ENCODE measurements at places on chromosomes 4 and X.

- no peak for DNase-seq
Observed at GRCh38 chr4:148454835-148455234, 12.6 kb upstream of the NR3C2 start.

GRCh38 chrX:7223271-7223670 lies 75.3 kb upstream of the PUDP start:
- DNase-seq, result no peak

DNA sequence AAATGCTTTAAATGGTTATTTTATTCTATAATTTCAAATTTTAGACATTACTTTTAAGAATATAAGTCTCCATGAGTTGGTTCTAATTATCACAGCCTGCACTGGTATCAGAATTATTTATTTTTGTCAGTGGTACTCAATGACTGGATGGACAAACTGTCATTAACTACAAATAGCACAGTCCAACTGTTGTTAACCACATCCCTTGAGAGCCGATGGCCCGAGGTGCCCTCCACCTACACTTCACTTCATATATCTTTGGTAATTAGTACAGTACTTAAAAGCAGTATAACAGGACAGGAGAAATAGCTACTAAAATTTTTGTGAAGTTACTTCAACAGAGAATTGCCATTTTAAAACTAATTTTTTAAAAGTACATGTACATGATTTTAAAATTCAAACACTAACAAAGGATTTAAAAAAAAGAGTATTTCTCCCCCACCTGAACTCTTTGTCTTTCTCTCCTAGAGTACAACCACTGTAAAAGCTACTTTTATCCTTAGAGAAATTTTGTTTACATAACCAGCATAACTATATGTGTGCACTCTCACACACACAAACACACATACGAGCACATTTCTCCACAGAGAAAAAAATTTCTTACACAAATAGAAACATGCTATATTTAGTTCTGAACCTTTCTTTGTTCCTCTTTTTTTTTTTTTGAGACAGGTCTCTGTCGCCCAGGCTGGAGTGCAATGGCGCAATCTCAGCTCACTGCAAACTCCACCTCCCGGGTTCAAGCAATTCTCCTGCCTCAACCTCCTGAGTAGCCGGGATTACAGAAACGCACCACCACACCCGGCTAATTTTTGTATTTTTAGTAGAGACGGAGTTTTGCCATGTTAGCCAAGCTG lies 6.5 kb downstream of the TIFA start:
- DNase-seq, result no peak

DNA sequence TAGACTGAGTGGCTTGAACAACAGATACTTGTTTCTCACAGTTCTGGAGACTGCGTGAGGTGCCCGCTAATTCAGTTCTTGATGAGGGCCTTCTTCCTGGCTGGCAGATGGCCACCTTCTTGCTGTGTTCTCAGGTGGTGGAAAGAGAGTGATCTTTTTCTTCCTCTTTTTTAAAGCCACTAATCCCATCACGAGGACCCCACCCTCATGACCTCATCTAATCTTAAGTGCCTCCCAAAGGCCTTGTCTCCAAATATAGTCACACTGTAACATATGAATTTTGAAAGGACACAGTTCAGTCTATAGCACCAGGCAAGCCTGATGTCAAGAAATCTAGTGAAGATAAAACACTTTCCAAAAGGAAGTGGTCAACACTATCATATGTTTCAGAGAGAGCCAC lies 12.4 kb downstream of the VAMP7 start:
- DNase-seq, result no peak

DNA sequence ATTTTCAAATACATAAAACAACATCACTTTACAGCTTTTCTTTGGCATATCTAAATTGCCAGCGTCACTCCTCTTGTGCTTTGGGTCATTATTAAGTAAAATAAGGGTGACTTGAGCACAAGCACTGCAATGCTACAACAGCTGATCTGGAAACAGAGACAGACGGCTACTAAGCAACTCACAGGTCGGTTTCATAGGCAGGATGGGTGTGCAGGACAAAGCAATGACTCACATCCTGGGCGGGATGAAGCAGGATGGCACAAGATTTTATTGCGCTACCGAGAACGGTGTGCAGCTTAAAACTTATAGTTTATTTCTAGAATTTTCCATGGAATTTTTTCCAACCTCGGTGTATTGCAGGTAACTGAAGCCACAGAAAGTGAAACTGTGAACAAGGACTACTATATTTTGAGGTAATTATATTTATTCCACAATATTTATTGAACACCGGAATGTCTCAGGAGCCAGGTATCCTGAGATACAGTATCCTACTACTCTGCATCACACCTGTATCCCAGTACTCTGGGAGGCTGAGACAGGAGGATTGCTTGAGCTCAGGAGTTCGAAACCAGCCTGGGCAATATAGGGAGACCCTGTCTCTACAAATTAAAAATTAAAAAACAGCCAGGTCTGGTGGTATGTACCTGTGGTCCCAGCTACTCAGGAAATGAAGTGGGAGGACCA lies 215.5 kb downstream of the APBB2 start:
- DNase-seq, result no peak
